Upper lobe of right lung (tissue), 1 donor: ENCODE measurements at places on chromosomes 1 and 21. TPM values are rescaled to one million over a fixed set of nuclear protein-coding genes. Genes with fewer than 3 reads are reported as not detected.

The ATP1A4 gene
- 0.96 TPM for total RNA-seq

The CFAP298 gene
- 30.7 TPM for total RNA-seq

The HOOK1 gene
- total RNA-seq, result 18.5 TPM

DNA sequence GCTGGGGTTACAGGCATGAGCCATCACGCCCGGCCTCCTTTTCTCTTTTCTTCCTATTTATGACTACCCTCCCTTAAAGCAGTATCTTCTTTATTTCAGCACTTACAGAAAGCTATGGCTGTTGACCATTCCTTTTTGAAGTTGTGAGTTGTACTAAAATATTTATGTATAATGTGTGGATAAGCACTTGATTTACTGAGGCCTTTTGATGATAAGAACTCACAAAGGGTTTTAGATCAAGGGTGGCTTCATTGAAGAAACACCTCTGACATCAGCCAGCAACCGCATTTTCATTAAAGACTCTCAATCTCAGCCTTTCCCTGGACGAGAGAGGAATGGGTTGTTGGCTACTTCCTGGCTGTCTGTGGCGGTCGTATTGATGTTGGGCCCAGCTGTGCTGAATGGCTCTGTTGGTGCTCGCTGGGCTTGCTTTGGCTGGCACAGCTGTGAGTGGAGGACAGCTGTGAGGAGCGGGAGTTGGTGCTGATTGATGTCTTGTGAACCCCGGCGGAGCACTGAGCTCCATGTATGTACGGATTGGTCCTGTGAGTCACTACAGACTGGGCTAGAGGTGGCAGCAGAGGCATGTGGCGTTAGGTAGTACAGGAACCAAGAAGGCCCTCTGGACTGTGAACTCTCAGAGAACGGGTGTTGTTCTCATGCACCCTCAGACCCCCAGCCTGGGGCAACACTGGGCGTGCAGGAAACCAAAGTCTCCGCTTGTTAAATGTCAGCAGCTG lies 208.8 kb downstream of the KIF26B start:
- H3K4me3 ChIP-seq, result no peak overlapping the region
- no peaks in the 10 kb centered on the region for H3K36me3 ChIP-seq
- no peaks in the 10 kb centered on the region for H3K4me1 ChIP-seq
- no peak overlapping the region for H3K27ac ChIP-seq
- no peaks in the 10 kb centered on the region for H3K27me3 ChIP-seq

DNA sequence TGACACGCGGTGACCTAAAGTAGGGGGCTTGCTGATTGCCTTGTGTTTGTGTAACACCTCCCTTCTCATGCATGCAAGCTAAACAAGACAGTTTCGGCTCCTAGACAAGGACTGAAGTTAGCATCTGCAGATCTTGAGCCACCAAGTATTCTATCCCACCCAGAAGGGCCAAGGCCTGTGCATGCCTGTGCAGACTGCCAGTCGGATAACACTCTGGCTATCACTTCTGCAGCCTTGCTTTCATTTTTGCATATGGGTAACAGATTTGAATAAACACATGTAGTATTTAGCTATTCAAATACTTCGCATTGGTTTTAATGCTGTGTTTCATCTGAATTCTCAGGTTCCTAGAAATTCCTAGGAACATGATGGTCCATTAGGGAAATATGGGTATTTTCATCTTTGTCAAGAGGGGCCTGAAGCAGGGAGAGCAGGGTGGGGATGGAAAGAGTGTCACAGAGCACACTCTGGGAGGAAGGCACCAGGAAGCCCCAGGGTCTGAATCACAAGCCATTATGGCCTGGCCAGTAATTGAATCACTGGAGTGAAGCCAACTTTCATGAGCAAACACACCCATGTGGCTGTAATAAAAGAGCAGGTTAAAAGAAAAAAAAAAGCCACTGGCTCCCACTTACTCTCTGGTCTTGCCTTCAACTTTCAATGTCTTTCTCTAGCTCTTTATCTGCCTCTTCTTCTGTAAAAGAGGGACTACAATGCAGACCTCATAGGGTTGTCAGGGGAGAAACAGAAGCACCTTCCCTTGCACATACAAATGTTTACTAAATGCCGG lies 28.3 kb downstream of the GADD45A start:
- no peak overlapping the region for H3K4me3 ChIP-seq
- H3K27ac ChIP-seq, result no peak overlapping the region
- peaks cover 16% of the 10 kb centered on the region for H3K4me1 ChIP-seq
- no peaks in the 10 kb centered on the region for H3K36me3 ChIP-seq
- no peaks in the 10 kb centered on the region for H3K27me3 ChIP-seq
- no peak for DNase-seq

- no peaks in the 10 kb centered on the region for H3K36me3 ChIP-seq
- no peak overlapping the region for H3K4me3 ChIP-seq
- no peak for DNase-seq
Observed at GRCh38 chr1:210129092-210129491, 103.5 kb upstream of the SERTAD4 start.

The MIA3 gene
- 69.1 TPM for total RNA-seq

- H3K4me3 ChIP-seq, result no peak overlapping the region
- H3K36me3 ChIP-seq, result peaks cover 7% of the 10 kb centered on the region
- H3K4me1 ChIP-seq, result no peaks in the 10 kb centered on the region
- peak; percentile 63 for DNase-seq
Observed at GRCh38 chr1:1626207-1627141, 5.5 kb upstream of the MMP23B start.

The THEM5 gene
- total RNA-seq, result not detected

GRCh38 chr1:2850502-2850901 lies 49.0 kb upstream of the TTC34 start:
- no peak overlapping the region for H3K27ac ChIP-seq

- H3K27me3 ChIP-seq, result no peaks in the 10 kb centered on the region
- peak; percentile 37 for DNase-seq
- no peak overlapping the region for H3K27ac ChIP-seq
- H3K36me3 ChIP-seq, result peaks cover 22% of the 10 kb centered on the region
Observed at GRCh38 chr21:46187261-46187660, 3.0 kb upstream of the SPATC1L start.

The ROR1 gene
- total RNA-seq, result 21.4 TPM
